ENCODE measurements at places on chromosomes 16 and 17.

DNA sequence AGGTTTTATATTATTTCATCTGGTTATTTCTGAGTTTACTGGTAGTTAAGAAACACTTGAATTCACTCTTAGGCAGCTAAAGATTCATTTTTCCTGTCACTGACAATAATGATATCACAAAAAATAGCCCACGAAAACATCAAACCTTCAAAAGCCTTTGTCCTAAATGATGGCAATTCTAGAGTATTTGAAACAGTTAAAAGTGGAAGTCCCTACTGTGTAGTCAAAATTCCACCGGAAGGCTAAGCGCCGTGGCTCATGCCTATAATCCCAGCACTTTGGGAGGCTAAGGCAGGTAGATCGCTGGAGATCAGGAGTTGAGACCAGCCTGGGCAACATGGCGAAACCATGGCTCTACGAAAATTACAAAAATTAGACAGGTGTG lies 103.5 kb downstream of the HIC1 start:
- DNase-seq, result no peak

DNA sequence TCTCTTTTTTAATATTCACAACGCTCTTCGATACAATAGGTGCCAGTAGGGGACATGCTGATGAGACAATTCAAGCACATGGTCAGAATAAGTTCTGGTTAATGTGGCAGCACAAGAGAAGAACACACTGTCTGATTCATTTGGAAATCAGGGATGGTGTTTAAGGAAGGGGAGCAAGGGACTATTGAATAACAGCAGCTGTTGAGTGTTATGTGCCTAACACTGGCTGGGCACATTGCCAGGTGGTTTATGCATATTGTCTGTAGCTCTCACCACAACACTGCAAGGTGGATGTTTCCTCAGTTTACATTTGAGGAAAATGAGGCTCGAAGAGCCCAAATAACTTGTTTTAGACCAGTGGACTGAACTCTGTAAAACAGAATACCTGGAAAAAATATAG lies 44.2 kb downstream of the LYRM9 start:
- no peak for DNase-seq

GRCh38 chr17:37301288-37301687 lies 74.5 kb upstream of the C17orf78 start:
- no peak for DNase-seq

DNA sequence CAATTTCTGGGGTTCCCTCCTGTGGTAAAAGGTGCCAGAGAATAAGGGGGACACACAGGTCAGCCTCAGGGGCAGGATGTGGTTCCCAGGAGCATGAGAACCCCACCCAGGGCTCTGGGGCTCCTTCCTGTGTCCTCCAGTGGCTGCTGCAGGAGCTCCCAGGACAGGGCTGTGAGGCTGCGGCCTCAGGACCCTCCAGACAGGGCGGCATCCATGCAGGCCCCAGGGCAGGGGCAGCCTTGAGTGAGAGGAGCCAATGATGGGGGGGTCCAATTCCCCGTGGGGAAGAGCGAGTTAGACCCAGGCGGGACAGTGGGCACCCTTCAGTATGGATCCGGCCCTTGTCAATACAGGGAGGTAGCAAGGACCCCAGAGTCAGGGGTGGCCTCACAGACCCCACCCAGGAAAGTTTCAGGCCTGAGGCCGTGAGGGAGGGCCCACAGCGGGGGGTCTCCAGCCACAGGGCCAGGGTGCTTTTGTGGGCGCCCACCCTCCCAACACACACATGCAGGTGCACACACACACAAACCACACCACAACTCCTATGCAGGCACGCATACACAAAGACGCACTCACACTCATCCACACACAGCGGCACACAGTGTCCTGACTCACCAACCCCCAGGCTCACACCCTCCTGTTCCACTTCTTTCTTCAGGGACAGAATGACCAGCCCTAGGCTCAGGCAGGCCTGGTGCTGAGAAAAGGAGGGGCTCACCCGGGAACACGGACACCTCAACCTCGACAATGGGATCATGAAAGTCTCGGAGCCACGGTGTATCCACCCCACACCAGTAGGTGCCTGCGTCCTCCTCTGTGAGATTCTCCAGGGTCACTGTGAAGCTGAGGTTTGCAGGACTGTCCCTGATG lies 1.8 kb downstream of the CD300C start:
- DNase-seq, result no peak

DNA sequence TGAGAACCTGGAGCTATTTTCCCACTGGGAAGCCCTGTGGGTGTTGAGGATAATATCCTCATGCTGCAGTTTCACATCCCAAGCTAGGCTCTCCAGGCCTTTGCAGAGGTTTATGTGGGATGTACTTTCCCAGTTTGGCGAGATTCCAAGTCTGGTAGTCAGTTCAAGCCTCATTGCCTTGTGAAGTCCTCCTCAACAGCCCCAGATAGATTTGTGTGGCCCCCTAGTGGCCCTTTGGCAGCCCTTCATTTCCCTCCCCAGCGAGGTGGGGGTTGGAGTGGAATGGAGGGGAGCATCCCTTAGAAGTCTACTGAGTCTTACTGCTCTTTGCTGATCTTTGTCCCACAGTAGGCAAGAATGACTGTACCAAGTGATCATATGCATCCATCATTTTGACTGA lies 137.9 kb downstream of the CDH11 start:
- DNase-seq, result no peak

- DNase-seq, result no peak
Measured at GRCh38 chr16:78098087-78098486, 1.4 kb upstream of the WWOX start.

DNA sequence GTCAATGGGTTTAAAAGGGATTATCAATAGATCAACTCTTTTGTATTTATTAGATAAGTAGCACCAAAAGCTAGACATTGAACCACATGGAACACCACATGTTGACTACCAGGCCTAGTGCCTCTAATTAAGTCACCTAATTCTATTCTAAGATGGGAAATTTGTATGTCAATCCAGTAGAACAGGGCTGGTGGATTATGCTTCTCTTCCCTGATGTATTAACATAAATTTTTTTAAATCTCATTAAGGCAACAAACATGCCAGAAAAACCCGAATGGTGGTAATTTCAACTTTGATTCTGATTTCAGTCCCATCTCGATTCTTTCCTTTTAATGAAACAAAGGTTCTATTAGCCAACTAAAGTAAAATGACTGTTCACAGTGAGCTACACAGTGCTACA lies 92.6 kb downstream of the KANSL1 start:
- no peak for DNase-seq

DNA sequence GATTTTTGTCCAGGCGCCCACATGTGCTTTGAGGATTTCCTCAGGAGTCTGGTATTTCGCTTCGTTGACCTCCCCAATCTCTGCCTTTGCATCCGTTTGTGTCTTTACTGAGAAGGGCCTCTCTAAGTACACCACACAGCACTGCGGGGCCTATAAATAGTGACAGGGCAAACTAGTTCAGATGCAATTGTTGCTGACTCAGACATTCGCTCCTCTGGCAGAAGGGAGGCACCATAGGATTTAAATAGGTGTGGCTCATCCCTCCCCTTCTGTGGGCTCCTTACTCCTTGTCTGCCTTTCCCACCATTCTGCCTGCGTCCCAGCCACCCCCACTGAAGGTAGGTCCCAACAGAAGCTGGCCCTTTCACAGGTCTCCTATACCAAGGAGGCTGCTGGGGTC lies 192.3 kb downstream of the SHISA9 start:
- DNase-seq, result no peak

- no peak for DNase-seq
Measured at GRCh38 chr17:81350320-81350890, 44.9 kb upstream of the BAHCC1 start.

- DNase-seq, result no peak
Measured at GRCh38 chr17:78130090-78130436, 508 bp upstream of the TMC8 start.

DNA sequence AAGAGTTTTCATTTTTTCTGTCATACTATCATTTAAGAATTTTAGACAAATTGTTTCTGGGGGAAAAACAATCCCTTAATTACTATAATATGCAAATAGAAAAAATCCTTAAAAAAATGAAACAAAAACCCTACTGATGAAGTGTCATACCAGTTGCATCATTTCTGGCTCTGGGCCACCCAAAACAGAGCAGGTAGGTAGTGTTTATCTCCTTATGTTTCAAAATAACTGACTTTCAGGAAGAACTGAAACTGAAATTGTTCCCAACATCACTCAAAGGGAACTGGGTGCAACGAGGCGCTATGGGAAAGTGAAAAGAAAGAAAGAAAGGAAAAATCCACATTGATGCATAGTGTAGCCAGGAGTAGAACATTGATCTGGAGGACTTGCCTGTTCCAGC lies 653.1 kb upstream of the SOX9 start:
- no peak for DNase-seq

- DNase-seq, result no peak
Measured at GRCh38 chr16:66306366-66307150, 59.9 kb upstream of the CDH5 start.

DNA sequence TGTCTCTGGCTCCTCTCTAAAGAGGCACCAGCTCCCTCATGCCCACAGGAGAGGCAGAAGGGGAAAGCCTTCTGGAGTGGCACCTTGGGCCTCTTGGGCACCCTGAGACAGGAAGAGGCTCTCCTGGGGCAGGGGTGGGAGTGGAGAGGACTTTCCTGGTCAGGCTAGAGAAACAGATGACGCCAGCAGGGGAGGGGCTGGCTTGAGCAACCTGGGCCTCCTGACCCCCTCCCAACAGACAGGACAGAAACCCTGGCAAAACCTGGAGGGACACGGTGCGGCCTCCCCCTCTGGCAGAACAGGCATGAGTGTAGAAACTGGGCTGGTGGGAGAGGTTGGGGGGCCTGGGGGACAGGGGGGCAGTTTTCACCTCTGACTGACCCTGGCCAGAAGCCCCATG lies 6.1 kb downstream of the SMIM5 start:
- no peak for DNase-seq

GRCh38 chr17:73017658-73018057 lies 74.8 kb downstream of the SLC39A11 start:
- DNase-seq, result no peak

DNA sequence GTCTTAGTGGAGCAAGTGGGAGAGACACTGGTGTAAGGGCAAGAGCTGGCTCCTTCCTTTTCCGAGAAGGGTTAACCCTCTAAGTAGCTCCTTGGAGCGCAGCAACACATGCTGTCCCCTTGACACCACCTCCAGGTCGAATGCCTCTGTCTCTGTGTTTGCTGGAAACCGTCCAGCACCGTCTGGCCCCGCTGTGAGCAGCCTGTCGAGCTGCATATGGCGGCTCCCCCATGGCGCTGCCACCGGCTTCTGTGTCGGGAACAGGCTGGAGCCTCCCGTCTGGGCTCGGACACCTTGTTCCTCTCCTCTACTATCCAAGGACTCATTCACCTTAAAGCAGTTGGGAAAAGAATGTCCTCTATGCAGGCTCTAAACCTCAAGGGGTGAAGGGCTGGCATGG lies 28.9 kb upstream of the WSCD1 start:
- DNase-seq, result no peak

DNA sequence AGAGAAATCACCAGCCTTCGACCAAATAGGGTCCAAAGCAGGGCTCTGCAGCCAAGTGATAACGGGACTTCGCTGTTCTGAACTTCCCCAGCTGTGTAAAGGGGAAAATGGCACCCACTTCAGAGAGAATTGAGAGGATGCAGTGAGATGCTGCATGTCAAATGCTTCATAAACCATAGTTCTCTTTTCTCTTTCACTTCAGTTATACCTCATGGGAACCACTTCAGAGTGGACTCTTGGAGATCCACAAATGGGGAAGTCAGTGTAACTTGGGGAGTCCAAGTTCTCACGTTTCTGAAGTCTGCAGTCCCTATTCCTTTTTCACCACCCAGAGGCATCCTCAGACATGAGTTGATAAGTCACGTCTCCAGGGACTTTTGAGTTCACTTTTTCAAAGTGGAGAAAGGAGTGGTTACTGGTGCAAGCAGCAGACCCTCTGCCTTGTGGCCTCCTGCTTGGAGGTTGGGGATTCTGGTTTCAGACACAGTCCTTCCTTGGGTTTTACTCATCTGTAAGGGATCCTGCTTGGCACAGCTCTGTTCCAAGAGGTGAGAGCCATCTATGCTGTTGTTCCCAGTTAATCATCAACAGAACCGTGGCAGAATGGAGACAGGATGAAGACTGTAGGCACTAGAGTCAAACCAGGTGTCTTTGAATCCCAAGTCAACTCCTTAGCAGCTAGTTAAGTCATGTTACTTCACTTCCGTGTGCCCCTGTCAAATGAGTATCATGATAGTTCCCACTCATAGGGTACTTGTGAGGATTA lies 123.4 kb upstream of the NOL11 start:
- no peak for DNase-seq

DNA sequence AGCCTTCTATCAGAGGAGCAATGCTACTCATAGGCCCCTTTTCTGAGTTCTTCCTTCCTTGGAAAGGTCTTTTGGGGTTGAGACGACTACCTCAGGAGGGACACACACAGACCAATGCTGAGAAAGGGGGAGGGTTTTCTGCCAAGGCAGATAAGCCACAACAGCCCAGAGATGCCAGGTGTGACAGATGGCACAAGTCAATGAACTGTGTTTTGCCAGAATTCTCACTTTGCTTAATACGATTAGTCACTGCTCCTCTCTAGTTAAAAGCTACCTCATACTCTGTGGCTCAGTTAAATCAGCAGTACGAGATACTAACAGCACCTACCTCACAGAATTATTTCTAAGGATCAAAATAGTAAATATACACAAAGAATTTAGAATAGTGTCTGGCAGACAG lies 8.0 kb downstream of the BRD7 start:
- DNase-seq, result no peak

DNA sequence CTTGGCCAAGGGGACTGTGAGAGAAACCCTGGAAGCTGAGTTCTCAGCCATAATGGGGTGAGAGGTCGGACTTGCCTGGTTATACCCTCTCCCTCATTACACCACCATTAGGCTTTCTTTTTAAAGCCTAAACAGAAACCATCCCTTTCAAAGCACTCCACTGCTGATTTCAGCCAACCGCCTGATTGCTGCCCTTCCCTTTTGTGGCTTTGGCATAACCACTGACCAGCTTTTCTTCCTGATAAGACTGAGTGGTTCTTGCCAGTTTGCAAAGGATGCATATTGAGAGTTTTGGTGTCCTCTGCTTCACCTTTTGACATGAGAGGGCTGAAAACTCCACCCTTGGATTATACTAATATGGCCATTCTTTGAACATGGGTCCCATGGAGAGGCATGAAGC lies 308.2 kb upstream of the GOT2 start:
- DNase-seq, result no peak

DNA sequence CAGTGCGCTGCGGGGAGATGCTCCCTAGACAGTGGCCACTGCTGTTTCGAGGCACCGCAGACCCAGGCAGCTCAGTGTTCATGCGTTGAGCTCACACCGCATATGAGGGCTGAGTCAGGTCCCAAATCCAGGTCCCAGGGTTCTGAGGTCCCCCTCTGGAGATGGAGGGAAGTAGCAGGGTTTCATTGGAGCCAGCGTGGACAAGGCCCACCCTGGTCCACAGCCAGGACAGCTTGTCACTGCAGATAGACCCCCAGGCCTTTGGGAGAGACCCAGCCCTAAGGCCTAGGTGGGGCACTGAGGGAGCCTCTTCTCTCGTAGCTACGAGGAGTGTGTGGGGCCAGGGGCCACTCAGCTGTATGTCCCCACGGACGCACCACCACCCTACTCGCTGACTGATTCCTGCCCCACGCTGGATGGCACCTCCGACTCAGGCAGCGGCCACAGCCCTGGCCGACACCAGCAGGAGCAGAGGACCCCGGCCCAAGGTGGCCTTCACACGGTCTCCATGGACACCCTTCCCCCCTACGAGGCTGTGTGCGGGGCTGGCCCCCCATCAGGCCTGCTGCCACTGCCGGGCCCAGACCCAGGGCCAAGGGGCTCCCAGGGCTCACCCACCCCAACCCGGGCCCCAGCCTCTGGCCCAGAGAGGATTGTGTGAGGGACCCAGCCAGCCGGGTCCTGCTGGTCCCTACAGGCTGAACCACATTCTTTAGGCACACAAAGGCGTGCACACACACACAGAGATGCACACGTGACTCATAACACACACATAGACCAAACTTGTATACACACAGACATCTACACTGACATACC lies 53.4 kb downstream of the BEAN1 start:
- no peak for DNase-seq

Data from stimulated activated CD8-positive, alpha-beta memory T cell treated with anti-CD3 and anti-CD28 coated beads, Interleukin-15, amount 100 ng/mL, for 48 hours (primary cell).